Activated CD8-positive, alpha-beta T cell treated with anti-CD3 and anti-CD28 coated beads, Interleukin-2, amount 10 ng/mL, durations not matched to agents 7 days and 5 days (primary cell): ENCODE measurements at places on chromosomes 1 and 21. TPM values are rescaled to one million over a fixed set of nuclear protein-coding genes. Genes with fewer than 3 reads are reported as not detected.

The MROH9 gene
- total RNA-seq, result not detected

The TEX38 gene
- not detected for total RNA-seq

The IFNLR1 gene
- total RNA-seq, result 4.0 TPM

The USP1 gene
- 87.0 TPM for total RNA-seq

The ZNF697 gene
- total RNA-seq, result not detected

The SIM2 gene
- total RNA-seq, result not detected

The PDE4B gene
- total RNA-seq, result 24.3 TPM

The RAB4A gene
- total RNA-seq, result 40.4 TPM

The HYI gene
- 9.5 TPM for total RNA-seq

The LMOD1 gene
- not detected for total RNA-seq

The TBX15 gene
- not detected for total RNA-seq

The MIXL1 gene
- not detected for total RNA-seq

The ERG gene
- total RNA-seq, result not detected

The HSF2BP gene
- total RNA-seq, result 0.24 TPM

The FMO5 gene
- total RNA-seq, result 0.31 TPM

The LENEP gene
- 1.1 TPM for total RNA-seq

The SYF2 gene
- 36.8 TPM for total RNA-seq

The CELSR2 gene
- total RNA-seq, result 4.9 TPM

The SPRR5 gene
- total RNA-seq, result not detected

The PTPN22 gene
- total RNA-seq, result 78.9 TPM

The TMEM51 gene
- total RNA-seq, result 0.23 TPM

The TMEM200B gene
- not detected for total RNA-seq

The KRTAP19-1 gene
- not detected for total RNA-seq

The ABCG1 gene
- total RNA-seq, result 8.0 TPM

The NEXN gene
- total RNA-seq, result 3.3 TPM

The TCP10L gene
- 0.68 TPM for total RNA-seq

The KRTAP13-1 gene
- not detected for total RNA-seq

The FNDC10 gene
- 7.5 TPM for total RNA-seq

The TAS1R3 gene
- 0.78 TPM for total RNA-seq

The TFF1 gene
- total RNA-seq, result not detected
